ENCODE measurements at places on chromosomes 13 and 19.

- DNase-seq = no peak
Measured at GRCh38 chr19:7973883-7974282, 30.4 kb upstream of the TIMM44 start.

DNA sequence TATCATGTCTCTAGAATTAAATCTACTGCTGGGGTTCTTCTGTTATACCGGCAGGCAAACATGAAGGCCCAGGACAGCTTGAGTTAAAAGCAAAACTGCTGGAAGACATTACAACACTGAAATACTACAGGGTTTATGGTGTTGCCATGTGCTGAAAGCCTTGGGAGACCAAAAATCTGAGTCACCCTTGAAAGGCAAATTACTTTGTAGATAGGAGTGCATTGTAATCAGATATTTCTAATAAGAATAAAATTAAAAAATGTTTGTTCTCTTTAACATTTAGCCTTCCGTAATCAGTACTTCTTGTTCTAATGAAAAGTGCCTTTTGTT lies 181.3 kb downstream of the PCDH9 start:
- no peak for DNase-seq

- DNase-seq = no peak
Measured at GRCh38 chr13:93984876-93985275, 494.6 kb downstream of the DCT start.

GRCh38 chr13:114226088-114226487 lies 8.6 kb upstream of the CDC16 start:
- DNase-seq = no peak

GRCh38 chr19:6587093-6587820 lies 3.7 kb downstream of the CD70 start:
- peak; percentile 36 for DNase-seq

DNA sequence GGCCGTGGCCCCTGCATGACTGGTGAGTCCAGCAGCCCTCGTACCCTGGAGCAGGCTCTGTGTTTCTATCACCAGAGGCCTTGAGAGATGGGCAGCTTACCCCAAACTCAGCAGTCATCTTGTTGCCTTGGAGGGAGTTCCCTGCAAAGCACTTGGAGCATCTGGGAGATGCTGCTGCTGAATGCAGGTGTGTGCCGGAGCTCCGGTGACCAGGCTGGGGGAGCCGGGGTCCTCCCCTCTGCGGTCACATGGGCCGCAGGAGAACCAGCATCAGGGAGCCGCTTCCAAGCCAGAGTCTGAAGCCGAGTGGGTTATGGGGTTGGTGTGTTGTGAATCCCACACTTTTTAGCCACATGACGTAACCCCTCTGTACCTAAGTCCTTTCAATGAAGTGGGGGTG lies 82.8 kb downstream of the TEX29 start:
- DNase-seq = no peak

GRCh38 chr13:90362707-90363106 lies 984.8 kb upstream of the MIR17HG start:
- peak; percentile 0 for DNase-seq

GRCh38 chr13:68050761-68051160 lies 820.6 kb upstream of the PCDH9 start:
- no peak for DNase-seq

DNA sequence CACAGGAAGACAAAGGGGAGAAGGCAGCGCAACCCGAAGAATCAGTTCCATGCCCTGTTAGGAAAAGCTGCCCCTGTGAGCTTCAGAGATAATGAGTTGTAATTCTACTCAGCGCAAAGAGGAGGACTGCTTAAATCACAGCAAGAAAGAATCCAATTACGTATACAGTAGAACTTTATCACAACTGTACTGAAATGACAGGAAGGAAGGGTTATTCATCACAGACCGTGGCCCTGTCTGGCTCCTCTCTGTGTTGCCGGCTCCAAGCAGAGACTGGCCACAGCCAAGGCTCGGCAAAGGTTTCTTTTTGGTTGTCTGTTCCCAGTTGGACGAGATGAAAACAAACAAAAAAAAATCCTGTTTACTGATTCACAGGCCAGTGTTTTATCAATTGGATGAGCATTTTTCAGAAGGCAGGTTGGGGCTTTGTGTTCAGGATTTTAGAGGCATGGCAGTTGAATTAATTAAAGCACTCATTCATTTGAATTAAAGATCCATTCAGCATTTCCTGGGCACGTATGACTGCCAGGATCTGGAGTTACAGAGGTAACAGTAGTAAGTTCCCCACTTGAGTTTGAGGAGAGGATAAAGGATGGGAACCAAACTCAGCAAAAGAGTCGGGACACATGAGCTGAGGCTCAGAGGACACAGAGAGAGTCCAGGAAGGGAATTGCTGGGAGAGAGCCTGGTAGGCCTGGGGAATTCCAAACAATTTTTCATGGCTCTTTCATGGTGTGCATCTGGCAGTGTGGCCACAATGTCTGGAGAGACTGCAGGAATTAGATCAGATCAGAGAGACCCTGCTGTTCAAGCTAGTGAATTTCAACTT lies 341.0 kb downstream of the DNAJC15 start:
- no peak for DNase-seq

- DNase-seq = peak; percentile 59
Measured at GRCh38 chr13:102597029-102597961, 509 bp downstream of the TPP2 start.

DNA sequence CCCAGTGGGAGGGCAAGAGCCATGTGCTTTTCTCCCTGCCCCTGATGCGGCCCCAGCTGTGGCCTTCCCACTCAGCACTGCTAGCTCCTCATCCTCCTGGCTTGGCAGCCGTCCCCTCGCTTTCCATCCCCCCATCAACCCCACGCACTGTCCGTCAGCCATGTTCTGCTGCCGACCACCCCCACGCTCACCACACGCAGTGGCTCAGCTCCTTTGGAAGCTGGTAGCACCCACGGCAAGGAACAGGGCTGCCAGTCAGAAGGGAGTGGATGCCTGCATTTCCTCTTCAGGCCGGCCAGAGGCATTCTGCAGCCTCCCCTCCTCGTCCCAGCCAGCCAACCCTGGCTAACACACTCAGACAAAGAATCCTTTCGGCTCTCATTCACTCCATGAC lies 6.3 kb downstream of the CALM3 start:
- DNase-seq = no peak

DNA sequence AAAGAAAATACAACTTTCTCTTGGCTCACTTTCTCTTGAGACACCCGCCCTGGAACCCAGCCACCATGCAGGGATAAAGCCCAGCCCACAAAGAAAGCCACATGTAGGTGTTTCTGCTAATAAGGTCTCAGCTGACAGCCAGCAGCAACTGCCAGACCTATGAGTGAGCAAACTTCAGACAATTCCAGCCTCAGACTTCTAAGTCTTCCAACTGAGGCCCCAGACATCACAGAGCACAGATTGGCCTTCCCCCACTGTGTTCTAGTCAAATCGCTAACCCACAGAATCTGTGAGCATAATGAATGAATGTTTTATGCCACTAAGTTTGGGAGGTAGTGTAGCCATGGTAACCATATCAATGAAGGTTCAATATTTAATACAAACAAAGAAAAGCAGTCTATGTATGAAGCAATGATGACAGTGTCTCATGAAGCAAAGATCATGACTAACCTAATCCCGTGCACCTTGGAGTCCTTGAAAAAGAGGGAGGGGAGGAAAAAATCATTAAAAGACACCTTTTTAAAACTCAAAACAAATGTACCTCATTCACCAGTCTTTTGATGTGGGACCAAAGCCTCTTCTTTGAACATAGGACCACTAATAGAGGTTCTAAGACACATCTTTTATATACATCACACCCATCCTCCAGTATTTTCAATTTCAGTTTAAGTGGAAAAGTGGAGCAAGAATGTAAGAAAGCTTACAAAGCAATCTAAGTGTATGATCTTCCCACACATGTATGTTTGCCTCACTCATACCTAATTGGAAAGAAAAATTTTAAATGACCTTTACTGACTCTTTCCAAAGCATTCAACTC lies 6.2 kb downstream of the MRPS31 start:
- no peak for DNase-seq

- DNase-seq = no peak
Measured at GRCh38 chr13:84400706-84401105, 518.4 kb upstream of the SLITRK1 start.

DNA sequence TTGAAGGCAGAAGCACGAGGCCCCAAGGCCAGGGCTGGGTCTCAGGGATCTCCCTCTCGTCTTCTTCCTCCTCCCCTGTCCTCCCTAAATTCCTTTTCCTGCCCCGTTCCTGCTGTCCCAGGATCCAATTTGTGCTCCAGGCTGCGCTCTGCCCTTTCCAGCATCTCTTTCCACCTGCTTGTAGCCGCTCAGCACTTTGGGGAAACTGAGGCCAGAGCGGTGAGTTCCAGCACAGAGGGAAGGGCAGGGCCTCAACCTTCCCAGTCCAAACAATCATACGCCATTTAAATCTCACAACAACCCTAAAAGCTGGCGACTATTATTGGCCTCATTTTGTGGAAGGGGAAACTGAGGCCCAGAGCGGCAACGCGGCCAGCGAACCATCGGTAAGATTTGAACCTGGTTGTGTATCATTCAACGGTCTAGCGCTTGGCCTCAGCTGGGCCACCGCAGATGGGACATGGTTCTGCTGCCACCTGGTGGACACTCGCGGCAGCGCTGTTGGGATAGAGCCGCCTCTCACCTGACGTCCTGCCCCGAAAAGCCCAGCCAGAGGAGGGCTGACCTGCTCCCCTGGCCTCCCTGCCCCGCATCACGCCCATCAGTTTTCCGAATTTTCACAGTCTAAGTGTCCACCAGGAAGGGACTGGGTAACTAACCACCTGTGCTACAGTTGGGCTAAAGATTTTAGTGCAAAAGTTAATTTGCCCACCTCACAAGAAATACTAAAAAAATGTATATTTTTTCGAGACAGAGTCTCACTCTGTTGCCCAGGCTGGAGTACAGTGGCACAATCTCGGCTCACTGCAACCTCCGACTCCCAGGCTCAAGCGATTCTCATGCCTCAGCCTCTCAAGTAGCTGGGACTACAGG lies 4.2 kb upstream of the RPL18A start:
- peak; percentile 95 for DNase-seq

- DNase-seq = no peak
Measured at GRCh38 chr19:5107432-5108122, 138.7 kb downstream of the KDM4B start.

- no peak for DNase-seq
Measured at GRCh38 chr19:18239303-18239702, 13.1 kb upstream of the PDE4C start.

DNA sequence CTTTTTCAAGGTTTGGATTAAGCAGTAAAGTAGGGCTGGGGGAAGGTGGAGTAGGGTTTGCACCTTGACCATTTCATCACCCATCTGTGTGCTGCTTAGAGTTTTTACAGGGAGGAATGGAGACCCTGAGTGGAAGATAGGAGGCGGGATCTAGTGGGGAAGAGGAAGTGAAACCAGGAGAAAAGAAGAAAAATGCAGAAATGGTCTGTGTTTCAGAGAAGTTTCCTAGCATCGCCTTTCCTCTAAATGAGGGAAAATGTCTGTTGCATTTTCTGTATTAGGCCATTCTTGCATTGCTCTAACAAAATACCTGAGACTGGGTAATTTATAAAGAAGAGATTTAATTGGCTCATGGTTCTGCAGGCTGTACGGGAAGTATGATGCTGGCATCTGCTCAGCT lies 64.1 kb downstream of the TPT1 start:
- peak; percentile 41 for DNase-seq

DNA sequence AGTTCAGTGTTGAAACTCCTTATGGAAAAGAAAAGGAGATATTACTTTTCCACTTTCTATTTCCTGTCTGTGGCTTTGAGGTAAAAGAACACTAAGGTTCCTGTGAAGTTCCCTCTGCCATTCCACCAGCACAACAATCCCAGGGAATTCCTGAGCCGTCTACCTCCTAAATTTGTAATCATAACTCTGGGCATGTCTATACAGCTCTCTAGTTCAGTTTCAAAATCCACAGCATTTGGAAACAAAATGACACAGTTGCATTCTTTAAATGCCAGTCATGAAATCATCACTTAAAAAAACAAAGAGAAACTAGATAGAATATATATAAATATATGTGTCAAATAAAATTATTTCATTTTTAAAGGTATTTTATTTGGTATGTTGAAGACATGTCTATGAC lies 9.0 kb upstream of the THSD1 start:
- no peak for DNase-seq

DNA sequence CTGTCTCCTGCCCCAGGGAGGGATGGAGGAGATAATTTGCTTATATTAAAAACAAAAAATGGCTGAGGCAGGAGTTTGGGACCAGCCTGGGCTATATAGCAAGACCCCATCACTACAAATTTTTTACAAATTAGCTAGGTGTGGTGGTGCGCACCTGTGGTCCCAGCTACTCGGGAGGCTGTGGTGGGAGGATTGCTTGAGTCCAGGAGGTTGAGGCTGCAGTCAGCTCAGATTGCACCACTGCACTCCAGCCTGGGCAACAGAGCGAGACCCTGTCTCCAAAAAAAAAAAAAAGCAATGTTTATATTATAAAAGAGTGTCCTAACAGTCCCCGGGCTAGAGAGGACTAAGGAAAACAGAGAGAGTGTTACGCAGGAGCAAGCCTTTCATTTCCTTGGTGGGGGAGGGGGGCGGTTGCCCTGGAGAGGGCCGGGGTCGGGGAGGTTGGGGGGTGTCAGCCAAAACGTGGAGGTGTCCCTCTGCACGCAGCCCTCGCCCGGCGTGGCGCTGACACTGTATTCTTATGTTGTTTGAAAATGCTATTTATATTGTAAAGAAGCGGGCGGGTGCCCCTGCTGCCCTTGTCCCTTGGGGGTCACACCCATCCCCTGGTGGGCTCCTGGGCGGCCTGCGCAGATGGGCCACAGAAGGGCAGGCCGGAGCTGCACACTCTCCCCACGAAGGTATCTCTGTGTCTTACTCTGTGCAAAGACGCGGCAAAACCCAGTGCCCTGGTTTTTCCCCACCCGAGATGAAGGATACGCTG lies 184.0 kb downstream of the KDM4B start:
- DNase-seq = no peak

GRCh38 chr13:35854286-35854685 lies 276.9 kb downstream of the DCLK1 start:
- DNase-seq = no peak

- DNase-seq = no peak
Measured at GRCh38 chr13:106212386-106213010, 323.0 kb downstream of the EFNB2 start.

DNA sequence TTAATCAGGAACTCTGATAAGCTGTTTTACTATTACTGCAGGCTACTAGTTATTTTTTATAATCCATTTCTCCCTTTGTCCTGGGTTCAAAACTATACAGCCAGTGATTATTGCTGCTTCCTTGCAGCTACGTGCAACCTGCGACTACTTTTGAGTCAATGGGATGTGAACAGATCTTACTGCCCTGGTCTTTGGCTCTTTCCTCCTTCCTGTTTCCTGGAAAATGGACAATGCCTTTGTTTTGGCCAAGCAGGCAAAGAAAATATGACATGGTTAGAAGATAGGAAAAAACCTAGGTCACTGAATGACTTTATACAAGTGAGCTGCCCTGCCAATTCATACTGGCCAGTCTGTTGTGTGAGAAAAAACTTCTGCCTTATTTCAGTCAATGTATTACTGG lies 201.2 kb upstream of the KLF12 start:
- no peak for DNase-seq
